MG63 (cell line): ENCODE measurements at places on chromosomes 1 and 21. TPM values are rescaled to one million over a fixed set of nuclear protein-coding genes. Genes with fewer than 3 reads are reported as not detected.

DNA sequence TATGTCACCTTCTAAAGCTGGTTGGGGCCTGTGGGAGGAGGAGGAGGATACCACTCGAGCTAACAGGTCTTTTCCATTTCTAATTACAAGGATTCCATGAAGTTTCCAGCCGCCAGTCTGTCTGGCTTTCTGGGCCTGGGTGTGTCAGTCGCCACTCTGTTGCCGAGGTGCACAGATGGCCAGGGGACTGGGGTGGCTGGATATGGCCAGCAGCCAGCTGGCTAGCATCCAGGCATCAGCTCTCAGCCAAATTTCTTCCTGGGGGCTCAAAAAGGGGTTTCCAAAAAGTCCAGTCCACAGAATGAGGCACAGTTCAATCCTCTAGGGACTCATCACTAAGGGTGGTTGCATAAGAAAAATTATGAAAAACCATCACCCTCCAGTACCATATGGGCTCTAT, 32.4 kb downstream of the ITPKB start:
- no peak for DNase-seq

GRCh38 chr1:151193304-151193703, 3.3 kb upstream of the VPS72 start:
- no peak for DNase-seq

Gene LCE1C
- total RNA-seq = not detected in 2 replicates

DNA sequence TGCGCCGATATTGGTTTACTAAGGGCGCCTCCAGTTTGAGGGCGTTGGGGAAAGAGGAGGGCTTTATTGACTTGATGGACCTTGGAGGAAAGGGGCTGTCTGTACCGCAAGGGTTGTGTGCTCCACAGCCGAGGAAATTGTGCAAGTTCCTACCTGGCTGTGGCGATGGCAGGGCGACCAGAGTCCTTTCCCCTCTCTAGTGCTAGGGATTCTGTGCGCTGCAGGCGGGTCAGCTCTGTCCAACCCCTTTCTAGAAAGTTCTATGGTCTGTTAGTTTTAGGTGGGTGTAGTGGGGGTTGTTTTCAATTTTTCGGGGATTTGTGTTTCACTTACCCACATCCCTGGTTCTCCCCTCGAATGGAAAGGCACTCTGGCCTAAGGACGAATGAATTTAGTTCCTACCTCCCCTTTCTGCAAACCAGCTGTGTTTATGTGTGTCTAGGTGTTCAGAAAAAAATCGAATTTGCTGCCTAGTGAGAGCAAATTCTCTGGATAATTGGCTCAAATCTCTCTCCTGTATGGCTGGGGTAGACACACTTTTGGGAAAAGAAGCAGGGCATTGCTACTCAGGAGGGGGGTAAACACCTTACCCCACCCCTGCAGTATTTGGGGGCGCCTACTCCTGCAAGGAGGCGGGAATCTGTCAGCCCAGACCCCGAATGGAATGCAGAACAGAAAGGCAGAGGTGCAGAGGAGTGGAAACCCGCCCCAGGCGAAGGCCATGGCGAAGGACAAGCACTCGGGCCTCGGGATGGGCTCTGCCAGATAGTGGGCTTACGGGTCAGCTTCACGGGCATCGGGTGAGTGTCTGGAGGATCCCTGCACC, 2.0 kb downstream of the DMBX1 start:
- DNase-seq = no peak
